ENCODE measurements at places on chromosomes 5 and 9.

GRCh38 chr9:109856785-109857184 lies 76.8 kb downstream of the PALM2AKAP2 start:
- DNase-seq, result no peak

DNA sequence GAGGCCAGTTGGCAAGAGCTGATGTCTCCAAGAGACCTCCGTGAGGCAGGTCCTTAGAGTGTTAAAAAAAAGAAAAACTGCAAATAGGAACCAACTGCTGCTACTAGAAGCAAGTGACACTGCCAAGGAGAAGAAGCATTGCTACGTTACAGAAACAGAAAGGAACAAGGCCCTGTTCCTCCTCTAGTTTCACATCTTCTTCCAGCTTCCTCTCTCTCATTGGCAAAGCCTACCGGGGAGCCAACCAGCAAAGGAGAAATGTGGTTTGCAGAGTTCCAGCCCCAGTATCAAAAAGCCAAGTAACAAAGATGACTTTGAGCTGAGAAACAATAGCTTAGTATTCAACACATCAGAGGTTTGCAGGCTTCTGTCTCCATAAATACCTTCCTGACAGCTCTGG lies 145.9 kb downstream of the PRELID2 start:
- DNase-seq, result no peak

- no peak for DNase-seq
These were observed 401.9 kb upstream of the PDE4D start for GRCh38 chr5:60295423-60295822.

- no peak for DNase-seq
These were observed 49.2 kb downstream of the OXCT1 start for GRCh38 chr5:41821051-41821450.

GRCh38 chr9:108163321-108164005 lies 673.9 kb upstream of the KLF4 start:
- DNase-seq, result no peak

DNA sequence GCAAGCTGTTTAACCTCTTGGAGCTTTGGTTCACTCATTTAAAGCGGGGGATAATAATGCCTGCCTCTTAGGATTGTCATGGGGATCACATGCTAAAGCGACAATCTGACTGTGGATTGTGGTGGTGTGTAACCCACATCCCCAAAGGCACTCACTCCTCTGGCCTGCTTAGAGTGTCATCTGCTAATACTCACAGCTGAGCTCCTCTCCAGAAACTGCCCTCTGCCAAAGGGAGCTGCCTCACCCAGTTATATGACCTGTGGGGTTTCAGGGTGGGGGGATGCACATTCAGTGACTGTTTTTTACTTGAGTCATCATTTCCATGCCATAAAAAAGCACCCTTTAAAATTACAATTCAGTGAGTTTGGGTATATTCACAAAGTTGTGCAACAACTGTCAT lies 110.0 kb upstream of the SPOCK1 start:
- no peak for DNase-seq

GRCh38 chr5:73295447-73295846 lies 122.5 kb downstream of the TMEM174 start:
- DNase-seq, result no peak

DNA sequence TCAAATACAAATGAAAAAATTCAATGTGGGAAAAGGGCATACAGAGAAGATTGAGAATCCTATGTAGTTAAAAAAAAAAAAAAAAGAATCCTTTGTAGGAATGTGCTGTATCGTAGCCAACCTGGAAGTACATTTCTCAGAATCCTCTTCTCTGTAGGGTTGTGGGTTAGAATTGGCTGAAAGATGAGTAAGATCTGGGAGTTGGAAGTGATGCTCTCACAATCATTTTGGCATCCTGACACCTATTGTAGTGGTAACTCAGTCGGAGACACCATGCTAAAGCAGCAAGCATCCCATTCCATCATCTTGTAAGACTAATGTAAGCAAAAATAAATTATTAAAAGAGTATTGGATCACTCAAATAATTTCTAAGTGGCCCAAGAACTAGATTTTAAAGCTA lies 30.6 kb downstream of the MRPL22 start:
- DNase-seq, result no peak

- DNase-seq, result no peak
These were observed 3.1 kb downstream of the MRPS2 start for GRCh38 chr9:135503371-135504261.

GRCh38 chr5:169584998-169585451 lies 1.5 kb downstream of the SPDL1 start:
- DNase-seq, result no peak

GRCh38 chr5:77936365-77936693 lies 160.2 kb upstream of the TBCA start:
- no peak for DNase-seq

DNA sequence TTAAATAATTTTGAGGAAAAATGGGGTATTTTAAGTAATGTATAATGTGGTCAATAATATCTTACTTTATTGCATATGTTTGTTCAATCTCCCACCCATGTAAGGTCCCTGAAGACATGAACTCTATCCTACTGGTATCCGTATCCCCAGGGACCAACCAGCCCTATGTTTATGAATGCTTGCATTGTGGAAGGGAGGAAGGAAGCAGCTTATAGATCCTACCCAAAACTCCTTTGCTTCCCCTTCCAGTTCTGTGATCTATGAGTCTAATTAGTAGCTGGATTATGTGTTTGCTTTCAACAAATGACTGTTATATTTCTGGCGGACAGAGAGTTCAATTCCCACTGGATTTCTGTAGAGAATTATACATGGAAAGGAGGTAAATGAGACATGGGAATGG lies 45.6 kb downstream of the CNTRL start:
- DNase-seq, result no peak

DNA sequence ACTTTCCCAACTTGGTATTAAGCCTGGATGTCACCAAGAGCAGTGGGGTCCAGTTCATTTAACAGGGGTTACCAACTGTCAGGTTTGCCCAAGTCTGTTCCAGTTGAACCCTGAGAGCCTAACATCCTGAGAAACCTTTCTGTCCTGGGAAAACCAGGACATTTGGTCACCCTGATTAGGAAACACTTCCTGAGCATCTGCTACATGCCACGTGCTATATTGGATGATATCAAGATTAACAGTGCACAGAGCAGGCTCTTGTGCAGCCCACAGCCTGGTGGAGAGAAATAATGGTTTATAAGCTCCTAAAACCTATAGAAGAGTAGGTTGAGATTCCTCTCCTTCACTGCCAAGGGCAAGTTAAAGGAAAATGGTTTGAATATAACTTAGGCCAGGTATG lies 102.9 kb upstream of the RAD23B start:
- no peak for DNase-seq

DNA sequence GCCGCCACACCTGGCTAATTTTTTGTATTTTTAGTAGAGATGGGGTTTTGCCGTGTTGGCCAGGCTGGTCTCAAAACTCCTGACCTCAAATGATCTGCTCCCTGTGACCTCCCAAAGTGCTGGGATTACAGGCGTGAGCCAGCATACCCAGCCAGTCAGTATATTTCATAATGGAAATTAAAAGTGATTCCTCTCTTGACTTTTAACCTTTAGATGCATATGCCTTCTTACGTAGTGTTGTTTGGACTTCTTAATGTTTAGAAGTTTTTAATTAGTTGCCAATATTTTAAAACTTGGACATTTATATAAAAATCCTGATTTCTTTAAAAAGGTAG lies 22.4 kb downstream of the DENND4C start:
- no peak for DNase-seq

GRCh38 chr9:121267689-121268597 lies at the start of gene GSN:
Gene GSN (plus strand): TSS chr9:121268162. CDS start chr9:121301972, 33,810 bp downstream.
- DNase-seq, result no peak

DNA sequence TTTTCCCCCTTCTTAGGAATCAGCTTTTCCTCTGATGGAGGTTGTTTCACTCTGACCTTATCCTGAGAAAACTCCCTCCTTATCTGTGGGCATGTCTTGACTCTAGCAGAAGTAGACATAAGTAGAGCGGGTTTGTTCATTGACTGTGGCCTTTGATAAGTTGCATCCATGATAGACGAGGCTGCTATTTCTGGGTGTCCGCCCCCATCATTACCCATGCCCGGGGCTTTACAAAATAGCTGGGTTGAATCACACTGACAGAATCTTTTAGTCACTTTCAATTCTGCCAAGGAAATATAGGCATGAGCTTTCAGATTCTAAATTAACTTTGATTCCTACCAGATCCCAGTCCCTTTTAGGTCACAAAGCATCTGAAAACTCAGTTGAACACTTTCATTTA lies 223.8 kb downstream of the SEC61B start:
- no peak for DNase-seq

- DNase-seq, result no peak
These were observed 7.9 kb upstream of the MYORG start for GRCh38 chr9:34384368-34385165.

DNA sequence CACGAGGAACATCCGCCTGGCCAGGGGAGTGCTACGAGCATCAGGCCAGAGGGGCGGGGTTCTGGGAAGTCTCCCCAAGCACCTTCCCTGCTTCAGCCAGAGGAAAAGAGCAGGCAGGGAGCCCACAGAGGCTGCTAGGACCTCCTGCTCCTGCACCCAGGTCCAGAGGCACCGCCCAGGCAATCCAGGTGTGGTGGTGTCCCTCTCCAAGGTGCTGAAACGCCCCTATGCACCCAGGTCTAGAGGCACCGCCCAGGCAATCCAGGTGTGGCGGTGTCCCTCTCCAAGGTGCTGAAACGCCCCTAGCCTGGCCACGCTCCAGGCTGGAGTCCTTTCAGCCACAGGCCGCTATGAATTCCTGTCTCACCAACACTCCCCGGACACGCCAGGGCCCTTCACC lies 10.7 kb upstream of the UBAC1 start:
- no peak for DNase-seq

GRCh38 chr9:124415102-124415851 lies at the start of gene PSMB7:
Gene PSMB7 (minus strand): TSS chr9:124415442. CDS start chr9:124415425, 17 bp downstream.
- peak; percentile 97 for DNase-seq

DNA sequence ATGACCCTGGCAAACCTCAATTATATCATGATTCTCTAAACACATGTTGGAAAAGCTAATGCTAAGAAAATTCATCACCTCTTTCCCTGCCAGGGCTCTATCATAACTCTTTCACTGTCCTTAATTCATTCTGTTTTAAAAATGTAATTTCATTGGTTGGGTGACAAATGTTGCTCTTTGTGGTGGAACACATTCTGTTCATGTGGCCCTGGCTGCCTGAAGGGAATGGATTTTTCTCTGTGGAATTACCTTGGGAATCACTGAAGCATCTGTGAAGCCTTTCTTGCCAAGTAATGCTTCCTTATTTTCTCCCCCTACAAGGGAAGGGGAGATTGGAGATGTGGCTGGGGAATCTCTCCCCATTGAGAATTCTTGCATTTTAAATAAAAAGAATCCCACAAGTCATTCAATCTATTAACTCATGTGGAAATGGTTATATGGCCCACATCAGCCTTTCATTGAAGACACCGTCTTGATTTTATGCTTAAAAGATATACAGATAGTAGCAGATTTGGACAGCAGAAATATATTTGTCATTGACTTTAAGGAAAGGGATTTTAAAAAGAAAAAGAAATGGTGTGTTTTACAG lies 201.8 kb upstream of the NMUR2 start:
- DNase-seq, result no peak

DNA sequence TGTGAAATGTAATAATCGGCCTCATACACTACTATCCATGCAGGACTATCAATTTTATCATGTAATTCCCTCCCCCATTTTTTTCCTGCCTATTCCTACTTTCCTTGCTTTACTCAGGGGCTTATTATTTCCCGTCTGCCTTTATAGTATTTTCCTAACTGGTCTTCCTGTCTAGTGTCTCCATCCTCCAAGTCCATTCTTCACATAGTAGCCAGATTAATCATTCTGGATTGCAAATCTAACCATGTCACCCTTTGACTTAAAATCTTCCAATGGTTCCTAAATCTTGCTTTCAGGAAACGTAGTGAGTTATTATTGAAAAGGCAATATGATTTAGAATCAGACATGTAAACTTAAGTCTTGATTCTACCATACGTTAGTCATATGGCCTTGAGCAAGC lies 307.4 kb upstream of the HAPLN1 start:
- DNase-seq, result no peak

DNA sequence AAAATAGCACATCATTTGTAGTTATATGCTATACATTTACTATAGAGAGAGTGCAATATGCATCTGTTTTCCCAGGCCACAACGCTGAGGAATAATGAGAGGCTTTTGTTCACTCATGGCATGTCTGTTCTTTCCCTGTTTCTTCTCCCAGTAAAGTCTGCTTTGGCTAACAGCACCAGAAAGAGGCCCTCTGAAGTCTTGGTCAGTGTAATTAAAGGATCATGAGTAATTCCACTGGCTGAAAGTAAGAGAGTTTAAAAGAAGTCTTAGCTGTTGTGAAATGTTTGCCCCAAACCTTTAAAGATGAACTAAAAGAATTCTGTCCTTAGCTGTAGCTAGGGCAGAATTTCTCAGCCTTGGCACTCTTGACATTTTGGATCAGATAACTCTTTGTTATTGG lies 228.8 kb downstream of the TLE4 start:
- no peak for DNase-seq

DNA sequence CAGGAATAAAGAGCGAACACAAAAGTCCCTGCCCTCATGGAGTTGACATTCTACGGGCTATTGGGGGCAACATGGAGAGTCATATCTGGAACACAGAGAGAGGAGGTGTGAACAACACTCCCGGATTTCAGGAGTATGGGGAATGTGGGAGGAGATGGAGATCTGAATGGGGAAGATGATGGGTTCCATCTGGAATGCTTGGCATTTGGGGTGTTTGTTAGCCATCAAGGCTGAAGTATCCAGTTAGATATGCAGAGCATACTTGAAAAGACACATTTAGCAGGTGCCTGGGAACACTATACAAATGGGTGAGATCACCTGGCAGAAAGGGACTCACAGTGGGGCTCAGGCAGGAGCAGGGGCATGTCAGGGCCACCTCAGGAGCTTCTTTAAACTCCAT lies 61.1 kb downstream of the EGFLAM start:
- no peak for DNase-seq

DNA sequence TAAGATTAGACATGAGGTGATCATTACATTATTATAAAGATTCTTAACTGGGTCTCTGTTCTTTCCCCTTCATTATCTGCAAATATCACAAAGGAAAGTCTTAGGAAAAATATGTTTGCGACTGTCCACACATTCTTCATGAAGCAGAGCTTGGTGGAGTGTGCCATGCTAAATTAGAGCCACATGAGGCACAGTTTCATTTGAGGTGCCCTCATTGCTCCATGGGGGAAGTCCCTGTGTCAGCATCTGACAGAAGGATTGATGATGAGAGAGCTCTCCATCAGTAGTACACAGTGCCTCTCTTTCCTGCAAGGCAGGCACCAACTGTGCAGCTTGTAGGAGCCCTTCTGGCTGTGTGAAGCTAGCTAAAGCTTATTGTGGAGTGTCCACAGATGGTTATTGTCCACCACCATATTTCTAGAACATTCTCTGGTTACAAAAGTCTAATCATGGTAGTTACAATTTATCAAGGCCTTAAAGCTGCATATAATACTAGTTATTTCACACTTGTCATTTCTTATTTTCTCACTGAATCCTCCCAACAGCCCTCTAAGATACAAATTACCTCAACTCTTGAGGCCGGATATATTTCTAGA lies 63.9 kb downstream of the C9orf152 start:
- DNase-seq, result no peak

DNA sequence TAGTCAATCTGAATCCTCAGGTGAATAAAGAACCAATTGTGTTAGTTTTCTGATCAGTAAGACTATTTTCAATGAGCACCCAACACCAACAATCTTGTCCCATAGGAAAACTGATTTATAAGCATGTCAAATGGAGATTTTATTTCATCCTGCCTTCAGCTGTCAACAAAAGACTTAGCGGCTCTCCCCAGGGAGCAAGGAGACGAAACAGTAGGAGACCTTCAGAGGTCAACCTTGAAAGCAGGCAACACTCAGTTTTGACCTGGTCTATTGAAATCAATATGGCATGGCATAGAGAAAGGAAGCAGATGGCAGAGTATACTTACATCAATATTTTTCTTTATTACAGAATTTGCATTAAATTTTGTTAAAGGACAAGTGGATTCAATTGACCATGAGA lies 34.1 kb downstream of the ZNF622 start:
- DNase-seq, result no peak
